ENCODE measurements at places on chromosomes 7 and 10.

DNA sequence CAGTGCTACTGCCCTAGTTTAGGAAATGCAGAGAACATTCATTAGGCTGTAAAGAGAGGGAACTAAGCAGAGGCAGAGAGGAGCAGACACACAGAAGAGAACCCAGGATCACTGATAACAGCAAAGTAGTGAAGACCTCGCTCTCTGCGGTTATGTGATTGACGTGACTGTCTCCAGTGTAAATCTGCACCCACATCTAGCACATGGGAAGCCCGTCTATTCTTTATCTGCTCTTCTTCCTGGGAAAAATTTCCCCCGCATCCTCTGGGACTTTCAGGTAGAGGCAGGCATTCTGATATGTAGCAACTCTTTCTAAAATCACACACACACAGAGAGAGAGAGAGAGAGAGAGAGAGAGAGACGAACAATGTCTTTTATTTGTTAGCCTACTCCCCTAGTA is 699.6 kb downstream of the GRID1 start:
- DNase-seq = no peak

GRCh38 chr7:159061209-159061608 is 83.5 kb downstream of the VIPR2 start:
- no peak for DNase-seq

GRCh38 chr10:70458329-70459060 is 17.0 kb upstream of the NODAL start:
- no peak for DNase-seq

DNA sequence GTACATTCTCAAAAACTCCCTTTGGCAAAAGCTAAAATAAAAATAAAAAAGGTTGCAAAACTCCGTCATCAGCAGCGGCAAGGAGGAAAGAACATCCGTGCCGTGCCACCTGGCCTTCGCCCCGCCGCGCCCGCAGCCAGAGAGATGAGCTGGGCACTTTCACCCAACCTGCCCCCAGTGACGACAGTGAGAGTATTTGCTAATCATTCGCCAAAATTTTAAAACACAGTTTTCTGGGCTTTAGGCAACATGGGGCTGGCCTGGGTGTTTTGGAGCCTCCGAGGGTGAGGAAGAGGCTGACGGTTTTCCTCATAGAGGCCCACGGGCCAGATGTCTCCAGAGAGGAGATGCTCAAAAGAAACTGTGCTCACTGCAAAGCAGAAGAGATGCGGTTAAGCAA is 128.2 kb downstream of the PRKAG2 start:
- DNase-seq = no peak

- DNase-seq = no peak
Measured at GRCh38 chr10:4111643-4112042, 326.6 kb upstream of the KLF6 start.

GRCh38 chr10:44873160-44873559 is 38.0 kb upstream of the TMEM72 start:
- no peak for DNase-seq

GRCh38 chr7:129492391-129492790 is 9.9 kb upstream of the SMKR1 start:
- no peak for DNase-seq

DNA sequence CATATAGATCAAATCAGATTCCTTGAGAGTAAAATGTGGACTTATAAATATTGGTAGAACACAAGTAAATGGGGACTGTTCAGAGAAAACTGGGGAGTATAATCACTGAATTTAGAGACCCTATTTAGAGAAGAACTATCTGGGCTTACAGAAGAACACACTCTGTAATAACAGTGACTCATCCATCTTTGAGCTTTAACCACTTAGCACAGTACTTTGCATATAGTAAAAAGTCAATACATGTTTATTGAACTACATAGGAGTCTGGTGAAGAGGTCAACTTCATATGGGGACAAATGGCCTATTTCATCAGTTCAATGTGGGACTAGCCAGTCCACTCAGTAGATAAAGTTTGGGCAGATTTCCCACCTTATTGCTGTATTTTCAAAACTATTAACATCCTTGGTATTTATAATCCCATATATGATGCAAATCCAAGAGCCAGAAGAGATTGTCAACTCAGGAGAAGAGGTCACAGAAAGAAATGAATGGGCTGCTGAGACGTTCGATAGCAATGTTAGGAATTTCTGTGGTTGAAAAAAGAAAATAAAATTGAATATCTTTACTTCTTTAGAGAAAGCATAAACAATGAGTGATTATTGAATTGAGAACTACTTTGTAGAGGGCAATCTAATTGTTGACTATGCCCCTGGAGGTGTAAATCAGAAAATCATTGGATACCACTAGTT is 119.3 kb upstream of the CACNA2D1 start:
- DNase-seq = no peak

DNA sequence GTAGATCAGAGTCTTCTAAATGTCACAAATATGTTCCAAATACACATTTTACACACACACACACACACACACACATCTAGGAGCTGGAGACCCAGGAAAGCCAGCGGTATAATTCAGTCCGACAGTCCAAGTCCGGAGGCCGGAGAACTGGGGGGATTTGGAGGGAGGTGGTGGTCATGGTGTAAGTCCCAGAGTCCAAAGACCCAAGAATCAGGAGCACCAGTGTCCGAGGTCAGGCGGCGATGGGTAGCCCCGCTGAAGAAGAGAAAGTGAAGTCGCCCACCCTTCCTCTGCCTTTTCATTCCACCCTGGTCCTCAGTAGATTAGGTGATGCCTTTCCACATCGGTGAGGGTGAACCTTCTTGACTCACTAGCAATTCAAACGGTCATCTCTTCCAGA is 154.8 kb downstream of the CAMK1D start:
- DNase-seq = no peak

GRCh38 chr10:76324283-76324682 is 892.9 kb downstream of the LRMDA start:
- no peak for DNase-seq

- DNase-seq = no peak
Measured at GRCh38 chr7:129010075-129010474, 44.8 kb downstream of the TNPO3 start.

GRCh38 chr10:3867454-3868270 is 82.7 kb upstream of the KLF6 start:
- no peak for DNase-seq

- no peak for DNase-seq
Measured at GRCh38 chr10:128710098-128710797, 584.0 kb upstream of the MKI67 start.

- no peak for DNase-seq
Measured at GRCh38 chr7:79553811-79554555, 100.5 kb upstream of the MAGI2 start.

DNA sequence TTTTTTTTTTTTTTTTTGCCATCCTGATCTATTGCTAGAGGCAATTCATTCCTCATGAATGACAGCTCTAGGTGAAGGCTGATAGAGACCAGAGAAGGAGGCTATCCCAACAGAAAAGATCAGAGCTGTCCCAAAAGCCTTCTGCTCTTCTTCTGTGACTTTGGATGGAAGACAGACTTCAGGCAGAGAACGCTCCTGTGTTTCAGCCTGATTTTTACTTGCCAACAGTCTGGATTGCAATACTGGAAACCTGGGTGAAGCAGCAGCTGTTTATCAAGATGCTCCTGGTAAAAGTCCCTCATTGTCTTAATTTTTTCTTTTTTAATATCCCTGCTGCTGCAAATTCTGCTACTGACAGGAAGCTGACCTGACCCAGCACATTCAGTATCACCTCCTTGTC is 219.5 kb downstream of the CCDC3 start:
- no peak for DNase-seq

DNA sequence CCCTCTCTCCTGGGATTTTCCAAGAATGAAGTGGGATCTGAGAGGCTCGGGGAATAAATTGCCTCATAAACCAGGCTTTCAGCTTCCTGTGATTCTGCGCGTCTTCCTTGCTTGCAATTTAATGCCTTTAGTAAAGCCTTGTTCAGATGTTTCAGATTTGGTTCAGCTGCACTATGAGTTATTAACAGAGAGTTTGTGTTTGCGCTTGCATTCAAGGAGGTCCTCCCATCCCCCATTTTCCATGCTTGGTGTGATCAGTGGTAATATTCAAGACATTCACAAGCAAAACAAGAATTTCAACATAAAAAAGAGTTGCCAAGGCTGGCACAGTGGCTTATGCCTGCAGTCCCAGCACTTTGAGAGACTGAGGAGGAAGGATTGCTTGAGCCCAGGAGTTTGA is 1068.9 kb downstream of the TYW1 start:
- DNase-seq = no peak

DNA sequence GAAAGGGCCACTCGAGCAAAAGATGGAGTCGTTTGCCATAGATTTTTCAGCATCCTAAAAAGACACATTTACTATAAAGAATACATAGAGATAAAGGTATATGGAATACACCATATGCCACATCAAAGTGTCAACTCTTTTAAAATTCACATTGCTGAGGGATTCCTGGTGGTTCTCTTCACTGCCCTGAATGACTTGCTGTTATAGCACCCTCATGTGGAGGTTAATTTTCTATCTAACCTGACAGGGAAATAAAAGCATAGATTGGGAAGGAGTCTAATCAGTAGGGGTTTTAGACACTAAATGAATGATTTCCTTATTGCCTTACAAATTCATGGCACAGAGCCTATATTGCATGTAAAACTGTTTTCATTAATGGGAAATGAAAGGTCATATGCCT is 25.9 kb downstream of the DNAH11 start:
- no peak for DNase-seq

- DNase-seq = no peak
Measured at GRCh38 chr10:106637873-106638272, 526.6 kb downstream of the SORCS1 start.

DNA sequence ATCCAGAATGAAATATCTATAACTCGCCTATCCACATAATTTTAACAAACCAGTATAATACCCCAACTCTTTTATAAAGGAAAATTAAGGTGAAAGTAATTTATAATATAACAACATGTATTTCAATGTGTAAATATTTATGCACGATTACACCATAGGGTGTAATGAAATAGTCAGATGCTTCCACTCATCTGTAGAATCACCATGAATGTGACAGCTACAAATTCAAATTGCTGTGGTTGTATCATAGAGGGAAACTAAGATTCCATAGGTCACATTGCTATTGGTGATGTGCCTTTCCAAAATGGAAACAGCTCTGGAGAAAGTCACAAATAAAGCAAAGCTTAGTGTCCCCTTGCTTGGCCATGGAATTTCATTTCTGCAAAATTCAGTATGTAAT is 95.7 kb downstream of the CPED1 start:
- no peak for DNase-seq

GRCh38 chr10:125020871-125021270 is 78.9 kb downstream of the ZRANB1 start:
- DNase-seq = no peak

- no peak for DNase-seq
Measured at GRCh38 chr10:75957314-75958120, 526.1 kb downstream of the LRMDA start.

- no peak for DNase-seq
Measured at GRCh38 chr10:36612436-36612835, 513.0 kb upstream of the ANKRD30A start.

GRCh38 chr7:127383123-127383835 is 9.2 kb downstream of the ZNF800 start:
- DNase-seq = no peak

DNA sequence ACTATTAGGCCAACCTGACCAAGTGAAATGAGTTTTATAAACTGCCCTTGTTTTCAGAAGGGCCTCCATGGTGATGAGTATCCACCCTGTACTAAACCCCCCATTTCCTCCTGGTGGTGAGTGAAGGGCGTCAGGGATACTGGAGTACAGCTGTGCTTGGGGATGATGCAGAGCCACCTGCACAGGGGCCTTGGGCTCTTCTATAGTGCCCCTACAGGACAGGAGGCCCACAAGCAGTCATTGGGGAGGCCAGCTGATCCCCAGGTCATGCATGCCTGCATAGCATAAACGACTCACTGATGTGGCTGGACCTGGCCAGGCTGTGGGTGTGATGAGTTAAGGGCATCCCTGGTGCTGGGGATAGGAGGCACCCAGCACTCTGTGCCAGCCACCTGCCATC is 114.1 kb upstream of the CELF2 start:
- no peak for DNase-seq

DNA sequence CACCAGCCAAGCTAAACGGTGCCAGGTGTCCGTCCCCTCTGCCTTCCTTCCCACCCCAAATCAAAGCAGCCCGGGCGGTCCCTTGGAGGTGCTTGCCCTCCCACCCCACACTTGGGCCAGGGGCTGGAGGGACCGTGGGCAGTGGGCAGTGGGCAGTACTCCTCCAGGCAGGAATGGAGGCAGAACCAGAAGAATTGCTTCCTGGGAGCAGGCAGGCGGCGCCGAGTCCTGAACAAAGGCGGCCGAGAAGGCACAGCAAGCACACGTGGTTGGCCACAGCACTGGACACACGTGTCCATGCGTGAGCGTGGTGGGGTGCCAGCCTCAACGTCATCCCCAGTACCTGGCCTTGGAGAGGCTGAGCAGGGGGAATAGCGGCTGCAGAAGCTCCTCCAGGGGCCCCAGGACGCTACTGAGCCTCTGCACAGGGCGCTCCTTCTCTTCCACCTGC is 48.4 kb upstream of the NKX6-2 start:
- no peak for DNase-seq

DNA sequence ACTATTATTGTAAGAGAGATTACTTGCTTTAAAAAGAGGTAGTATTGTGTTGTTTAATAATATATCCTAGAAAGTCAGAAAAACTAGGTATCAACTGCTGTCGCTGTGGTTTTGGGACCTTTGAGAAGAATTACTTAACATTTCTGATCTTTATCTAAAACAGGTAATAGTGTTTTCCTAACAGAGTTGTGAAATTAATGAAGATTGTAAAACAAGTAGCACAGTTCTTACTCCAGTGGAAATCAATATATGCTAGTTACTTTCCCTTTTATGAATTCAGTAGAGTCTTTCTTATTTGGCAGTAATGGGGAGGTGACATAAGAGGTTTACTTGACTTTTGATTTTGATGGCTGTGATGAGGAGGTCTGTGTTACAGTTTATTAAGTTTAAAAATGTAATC is 58.1 kb downstream of the KIF20B start:
- DNase-seq = no peak

GRCh38 chr7:33038639-33039038 is 23.9 kb downstream of the NT5C3A start:
- DNase-seq = no peak

GRCh38 chr7:73680501-73680900 is 2.8 kb downstream of the DNAJC30 start:
- no peak for DNase-seq

GRCh38 chr10:125392609-125393008 is 232.2 kb upstream of the CTBP2 start:
- DNase-seq = no peak

- DNase-seq = no peak
Measured at GRCh38 chr7:73701357-73701995, 18.0 kb downstream of the STX1A start.

DNA sequence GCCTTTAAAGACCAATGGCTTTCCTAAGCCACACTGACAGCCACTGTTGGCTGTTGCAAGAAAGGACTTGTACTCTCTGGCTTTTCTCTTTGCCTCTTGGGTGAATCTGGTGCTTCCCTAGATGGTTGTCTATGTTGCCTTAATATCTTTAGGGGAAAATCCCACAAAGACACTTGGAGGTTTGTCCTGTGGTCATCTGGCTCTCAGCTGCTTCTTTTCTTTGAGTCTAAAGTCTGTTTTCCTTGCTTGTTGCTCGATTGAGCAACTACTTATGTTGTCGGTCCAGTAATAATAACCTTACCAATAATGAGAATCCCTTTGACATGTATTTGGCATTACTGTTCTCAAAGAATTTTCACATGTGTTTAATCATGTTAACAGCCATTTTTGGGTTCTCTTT is 537.6 kb downstream of the LRMDA start:
- no peak for DNase-seq

All from activated T-helper 1 cell treated with anti-CD3 and anti-CD28 coated beads, Interleukin-2, amount 50 U/mL, for 16 hours (primary cell).